ENCODE measurements at places on chromosomes 3 and 15. TPM values are rescaled to one million over a fixed set of nuclear protein-coding genes. Genes with fewer than 3 reads are reported as not detected.
A peak's percentile ranks its signal among the peaks of the same experiment; 100 is the strongest.

GRCh38 chr3:21425715-21426114, 325.3 kb downstream of the ZNF385D start:
- DNase-seq = no peak

DNA sequence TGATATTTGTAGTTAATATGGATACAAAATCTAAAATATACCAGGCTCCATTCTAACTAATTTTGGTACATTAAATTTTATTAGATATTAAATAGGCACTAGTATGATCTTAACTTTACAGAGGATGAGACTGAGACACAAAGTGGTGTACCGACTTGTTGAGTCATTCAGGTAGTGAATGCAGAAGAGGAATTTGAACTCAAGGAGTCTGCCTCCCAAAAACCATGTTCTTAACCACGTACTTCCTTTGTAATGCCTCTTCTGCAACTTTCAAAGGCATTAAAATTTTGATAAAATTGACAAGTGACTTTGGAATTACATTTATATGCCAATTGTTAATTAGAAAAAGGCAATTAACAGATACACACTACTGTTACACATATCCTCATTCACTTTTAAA, 61.8 kb downstream of the ZBBX start:
- DNase-seq = no peak

GRCh38 chr3:170611751-170612150, 25.9 kb upstream of the SLC7A14 start:
- no peak for DNase-seq

Gene ACAN
- 0.93 TPM for total RNA-seq

DNA sequence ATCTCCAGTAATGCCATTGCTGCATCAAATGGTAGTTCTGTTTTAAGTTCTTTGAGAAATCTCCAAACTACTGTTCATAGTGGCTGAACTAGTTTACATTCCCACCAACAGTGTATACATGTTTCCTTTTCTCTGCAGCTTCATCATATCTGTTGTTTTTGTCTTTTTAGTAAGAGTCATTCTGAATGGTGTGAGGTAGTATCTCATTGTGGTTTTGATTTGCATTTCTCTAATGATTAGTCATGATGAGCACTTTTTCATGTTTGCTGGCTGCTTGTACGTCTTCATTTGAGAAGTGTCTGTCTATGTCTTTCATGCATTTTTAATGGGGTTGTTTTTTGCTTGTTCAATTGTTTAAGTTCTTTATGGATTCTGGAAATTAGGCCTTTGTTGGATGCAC, 10.2 kb upstream of the GCSAM start:
- DNase-seq = no peak

Gene CERS3
- 0.38 TPM for total RNA-seq

Gene GP5
- total RNA-seq = 0.18 TPM

Gene RPL39L
- total RNA-seq = 11.5 TPM

DNA sequence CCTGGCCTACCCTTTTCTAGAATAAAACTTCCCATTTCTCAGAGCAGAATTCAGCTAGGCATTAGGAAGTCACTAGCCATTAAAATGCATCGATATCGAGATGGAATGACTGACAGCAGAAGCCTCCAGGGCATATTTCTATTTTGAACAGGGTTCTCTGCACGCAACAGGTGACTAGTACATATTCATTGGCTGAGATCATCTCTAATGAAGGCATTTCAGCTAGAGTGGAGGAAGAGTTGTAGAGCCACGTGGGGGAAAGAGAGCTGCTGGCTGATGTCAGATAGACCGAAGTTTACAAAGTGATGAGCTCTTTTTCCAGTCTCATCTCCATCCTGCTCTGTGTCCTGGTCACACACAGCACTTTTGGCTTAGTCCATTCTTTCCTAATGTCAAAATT, 7.5 kb downstream of the TMEM40 start:
- DNase-seq = no peak

DNA sequence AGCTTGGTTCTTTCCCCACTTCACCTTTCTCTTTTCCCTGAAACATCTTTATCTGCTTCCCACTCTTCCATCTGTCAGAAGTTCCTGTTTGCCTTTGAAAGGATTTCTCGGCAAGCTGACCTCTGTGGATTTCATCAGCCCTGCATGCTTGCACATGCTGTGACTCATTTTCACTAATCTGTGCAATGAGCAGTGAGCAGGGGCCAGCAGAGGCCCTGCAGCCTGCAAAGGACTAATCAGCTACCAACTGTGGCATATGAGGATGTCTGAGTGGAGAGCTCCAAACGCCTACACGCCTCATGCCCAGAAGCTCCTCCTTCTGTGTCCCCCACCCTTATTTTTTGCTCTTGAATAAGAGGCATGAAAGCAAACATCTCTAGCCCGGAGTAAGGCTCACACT, 333.0 kb upstream of the SEMA6D start:
- DNase-seq = no peak

GRCh38 chr3:61778095-61778494, 216.7 kb downstream of the PTPRG start:
- DNase-seq = no peak

DNA sequence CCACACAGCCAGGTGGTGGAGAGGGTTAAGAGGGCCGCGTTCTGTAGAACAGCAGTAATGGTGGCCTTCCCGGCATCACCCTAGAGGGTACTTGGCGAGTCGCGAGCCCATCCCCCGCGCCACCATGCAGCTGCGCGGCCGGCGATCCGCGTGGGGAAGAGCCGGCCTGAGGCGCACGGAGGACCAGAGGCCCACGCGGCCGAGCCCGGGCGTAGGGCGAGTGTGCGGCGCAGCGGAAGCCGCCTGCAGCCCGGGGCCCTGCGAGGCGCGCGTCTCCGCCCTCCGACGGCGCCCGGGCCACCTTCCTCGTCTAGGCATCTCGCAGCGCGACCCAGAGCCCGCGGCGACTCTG, 423 bp downstream of the TKT start:
- peak; percentile 15 for DNase-seq

GRCh38 chr15:95277266-95277665, 1045.9 kb downstream of the MCTP2 start:
- DNase-seq = no peak

Gene ATP13A5
- total RNA-seq = 0.29 TPM

Data from progenitor cell of endocrine pancreas (in vitro differentiated cells).